SK-N-SH (cell line): ENCODE measurements at places on chromosomes 5 and 9. TPM values are rescaled to one million over a fixed set of nuclear protein-coding genes. Genes with fewer than 3 reads are reported as not detected.

The IL5 gene
- polyA plus RNA-seq: not detected in 2 replicates

The MRPL50 gene
- polyA plus RNA-seq: 6.3 and 8.6 TPM in 2 replicates

DNA sequence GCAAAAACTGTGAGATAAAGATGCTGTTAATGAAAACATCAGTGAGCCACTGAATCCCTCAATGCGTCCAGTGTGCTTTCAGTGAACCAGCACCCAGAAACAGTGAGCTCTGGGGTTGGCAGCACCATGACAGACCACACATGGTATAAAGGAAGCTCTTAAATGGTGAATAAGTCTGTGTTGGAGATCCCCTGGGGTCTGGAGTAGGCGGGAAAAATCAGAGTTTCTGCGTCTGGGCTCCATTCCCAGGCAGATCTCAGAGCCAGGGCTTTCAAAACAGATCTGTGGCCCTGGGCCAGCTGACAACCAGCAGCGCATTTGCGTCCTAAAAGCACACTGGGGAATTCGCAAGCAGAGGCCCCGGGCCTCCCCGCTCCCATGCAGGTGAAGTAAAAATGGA, 233.5 kb downstream of the FRMD3 start:
- DNase-seq: peak; percentile 77
- H3K4me1 ChIP-seq: peaks cover 39% of the 10 kb centered on the region
- H3K36me3 ChIP-seq: peaks cover 4% of the 10 kb centered on the region
- peak overlapping the region; percentile 98 for H3K27ac ChIP-seq
- no peaks in the 10 kb centered on the region for H3K27me3 ChIP-seq

GRCh38 chr9:2055203-2055658, 40.1 kb downstream of the SMARCA2 start:
- H3K27me3 ChIP-seq: no peaks in the 10 kb centered on the region
- peaks cover 5% of the 10 kb centered on the region for H3K36me3 ChIP-seq
- H3K4me1 ChIP-seq: peaks cover 14% of the 10 kb centered on the region
- DNase-seq: no peak
- H3K27ac ChIP-seq: no peak overlapping the region

DNA sequence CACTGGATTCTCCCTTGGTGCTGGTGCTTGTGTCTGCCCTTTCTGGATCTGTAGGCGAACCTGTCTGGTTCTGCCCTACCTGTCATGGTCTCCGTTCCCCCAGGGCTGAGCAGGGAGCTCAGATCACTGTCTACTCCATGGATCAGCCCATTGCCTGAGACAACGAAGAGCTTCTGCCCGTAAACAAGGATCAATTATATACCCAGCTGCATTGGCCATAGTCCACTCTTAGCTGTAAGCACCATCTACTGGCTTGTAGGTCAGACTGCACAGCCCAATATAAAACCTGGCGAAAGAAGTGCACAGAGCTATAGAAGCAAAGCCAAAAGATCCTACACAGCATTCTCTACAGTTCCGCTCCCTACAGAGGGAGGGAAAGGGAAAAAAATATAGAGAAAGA, 181.5 kb upstream of the RPS23 start:
- DNase-seq: no peak
- H3K4me3 ChIP-seq: no peak overlapping the region
- no peaks in the 10 kb centered on the region for H3K4me1 ChIP-seq
- H3K36me3 ChIP-seq: no peaks in the 10 kb centered on the region
- H3K27me3 ChIP-seq: no peaks in the 10 kb centered on the region

- no peak overlapping the region for H3K4me3 ChIP-seq
- H3K4me1 ChIP-seq: no peaks in the 10 kb centered on the region; the same call in 1 of the 2 replicates
- no peaks in the 10 kb centered on the region for H3K36me3 ChIP-seq
- H3K27ac ChIP-seq: no peak overlapping the region
- no peak for DNase-seq
Observed at GRCh38 chr5:131193106-131193505, 22.4 kb downstream of the LYRM7 start.

DNA sequence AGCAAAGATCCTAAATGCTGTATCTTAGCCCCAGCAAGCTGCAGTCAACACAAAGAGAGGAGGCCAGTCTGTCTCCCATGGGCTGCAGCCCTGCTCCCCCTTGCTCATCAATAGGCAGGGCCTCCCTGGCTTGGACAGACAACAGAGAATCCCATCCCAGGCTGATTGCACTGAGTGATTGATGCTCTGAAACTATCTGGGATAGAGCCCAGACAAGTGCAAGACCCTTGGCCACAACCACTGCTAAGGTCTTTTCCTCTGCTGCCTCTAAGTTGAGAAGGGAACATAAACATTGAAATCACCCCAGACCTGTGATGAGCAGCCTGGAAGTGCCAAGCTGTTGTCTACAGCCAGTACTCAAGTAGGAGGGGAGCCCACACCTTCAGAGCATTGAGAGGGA, 661.0 kb upstream of the CDH18 start:
- H3K4me1 ChIP-seq: no peaks in the 10 kb centered on the region
- no peak overlapping the region for H3K27ac ChIP-seq

- DNase-seq: peak; percentile 64
- no peaks in the 10 kb centered on the region for H3K36me3 ChIP-seq
- H3K27me3 ChIP-seq: no peaks in the 10 kb centered on the region
- peaks cover 9% of the 10 kb centered on the region; the same call in 1 of the 2 replicates for H3K4me1 ChIP-seq
Observed at GRCh38 chr9:96061293-96061987, 185.9 kb downstream of the ERCC6L2 start.

DNA sequence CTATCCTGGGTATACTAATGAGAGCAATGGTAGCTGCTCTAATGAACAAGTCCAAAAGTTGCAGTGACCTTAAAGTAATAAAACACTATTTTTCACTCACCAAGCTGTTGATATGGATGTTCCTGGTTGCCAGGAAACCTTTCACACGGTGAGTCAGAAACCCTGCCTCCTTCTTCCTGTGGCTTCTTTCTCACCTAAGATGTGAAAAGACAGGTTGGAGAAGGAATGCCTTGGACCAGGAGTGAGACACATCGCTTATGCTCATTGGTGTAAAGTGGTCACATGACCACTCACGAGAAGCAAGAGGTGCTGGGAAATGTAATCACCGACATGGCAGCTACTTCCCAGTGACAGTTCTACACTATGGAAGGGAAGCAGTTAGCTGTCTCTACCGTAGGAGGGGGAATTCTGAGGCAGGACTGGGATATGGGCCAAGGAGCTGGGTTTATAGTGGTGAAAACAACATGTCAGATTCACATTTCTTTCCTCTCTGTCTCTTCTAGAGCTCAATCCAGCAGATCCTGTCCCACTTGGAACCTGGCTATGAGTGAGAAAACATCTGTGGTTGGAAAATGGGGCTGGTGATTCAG, 320.4 kb upstream of the KLF4 start:
- H3K27me3 ChIP-seq: no peaks in the 10 kb centered on the region; the same call in 1 of the 2 replicates
- no peak overlapping the region for H3K4me3 ChIP-seq
- H3K36me3 ChIP-seq: no peaks in the 10 kb centered on the region
- DNase-seq: no peak
- no peaks in the 10 kb centered on the region for H3K4me1 ChIP-seq

- no peaks in the 10 kb centered on the region for H3K27me3 ChIP-seq
- no peak overlapping the region for H3K27ac ChIP-seq
- no peaks in the 10 kb centered on the region for H3K4me1 ChIP-seq
- DNase-seq: no peak
- H3K36me3 ChIP-seq: no peaks in the 10 kb centered on the region
Observed at GRCh38 chr5:82050955-82051354, 79.1 kb downstream of the ATG10 start.

- H3K4me1 ChIP-seq: no peaks in the 10 kb centered on the region
- DNase-seq: no peak
- H3K4me3 ChIP-seq: no peak overlapping the region
- H3K27ac ChIP-seq: no peak overlapping the region
- no peaks in the 10 kb centered on the region for H3K36me3 ChIP-seq
- peaks cover 5% of the 10 kb centered on the region; the same call in 1 of the 2 replicates for H3K27me3 ChIP-seq
Observed at GRCh38 chr5:2021484-2022176, 138.9 kb upstream of the IRX4 start.
